Dermis microvascular lymphatic vessel endothelial cell (primary cell): ENCODE measurements at places on chromosomes 13 and 19. TPM values are rescaled to one million over a fixed set of nuclear protein-coding genes. Genes with fewer than 3 reads are reported as not detected.

The IGFL1 gene
- not detected in 2 replicates for total RNA-seq

The ACP5 gene
- 0.26 and 0.38 TPM in 2 replicates for total RNA-seq

GRCh38 chr13:33180122-33180804 is 105.3 kb downstream of the STARD13 start:
- no peak for DNase-seq

DNA sequence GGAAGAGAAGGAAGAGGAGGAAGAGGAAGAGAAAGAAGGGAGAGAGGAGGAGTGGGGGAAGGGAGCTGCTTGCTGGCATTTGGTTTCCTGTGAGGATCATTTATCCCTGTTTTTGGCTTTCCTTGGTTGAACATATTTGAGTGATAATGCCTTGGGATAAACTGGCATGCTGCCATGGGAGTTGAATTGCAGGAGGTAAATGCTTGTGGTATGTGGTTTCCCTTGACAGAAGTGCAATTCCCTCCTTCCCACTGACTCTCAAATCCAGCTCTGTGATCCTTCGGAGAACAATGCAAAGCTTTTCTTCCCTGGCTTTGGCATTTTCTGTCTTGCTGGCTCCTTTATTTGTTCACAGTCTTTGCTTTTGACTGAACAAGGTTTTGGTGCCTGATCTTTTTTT is 27.2 kb upstream of the CBY2 start:
- DNase-seq, result no peak

DNA sequence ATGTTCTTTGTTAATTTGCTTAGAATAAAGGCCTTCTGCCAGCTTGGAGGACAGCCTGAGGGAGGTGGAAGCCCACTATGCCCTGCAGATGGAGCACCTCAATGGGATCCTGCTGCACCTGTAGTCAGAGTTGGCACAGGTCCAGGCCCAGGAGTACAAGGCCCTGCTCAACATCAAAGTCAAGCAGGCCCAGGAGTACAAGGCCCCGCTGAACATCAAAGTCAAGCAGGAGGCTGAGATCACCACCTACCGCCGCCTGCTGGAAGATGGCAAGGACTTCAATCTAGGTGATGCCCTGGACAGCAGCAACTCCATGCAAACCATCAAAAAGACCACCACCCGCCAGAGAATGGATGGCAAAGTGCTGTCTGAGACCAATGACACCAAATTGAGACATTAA is 41.7 kb downstream of the ZNF85 start:
- DNase-seq, result no peak

DNA sequence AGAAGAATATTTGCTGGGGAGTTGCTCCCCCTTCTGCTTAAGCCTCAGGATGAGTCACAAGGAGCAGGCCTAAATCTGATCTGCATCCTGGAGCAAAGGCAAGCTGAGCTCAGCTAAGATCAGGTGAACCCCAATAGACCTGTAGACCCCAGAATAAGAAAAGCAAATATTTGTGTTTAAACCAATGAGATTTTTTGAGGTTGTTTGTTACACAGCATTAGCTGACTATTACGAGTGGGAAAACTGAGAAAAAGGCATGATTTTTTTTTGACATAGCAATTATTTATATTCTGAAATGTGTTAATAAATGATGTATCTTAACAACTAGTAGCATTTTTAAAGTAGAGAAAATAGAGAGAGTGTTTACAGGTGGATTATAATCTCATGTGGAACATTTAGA is 45.1 kb downstream of the ADGRE3 start:
- DNase-seq, result no peak

DNA sequence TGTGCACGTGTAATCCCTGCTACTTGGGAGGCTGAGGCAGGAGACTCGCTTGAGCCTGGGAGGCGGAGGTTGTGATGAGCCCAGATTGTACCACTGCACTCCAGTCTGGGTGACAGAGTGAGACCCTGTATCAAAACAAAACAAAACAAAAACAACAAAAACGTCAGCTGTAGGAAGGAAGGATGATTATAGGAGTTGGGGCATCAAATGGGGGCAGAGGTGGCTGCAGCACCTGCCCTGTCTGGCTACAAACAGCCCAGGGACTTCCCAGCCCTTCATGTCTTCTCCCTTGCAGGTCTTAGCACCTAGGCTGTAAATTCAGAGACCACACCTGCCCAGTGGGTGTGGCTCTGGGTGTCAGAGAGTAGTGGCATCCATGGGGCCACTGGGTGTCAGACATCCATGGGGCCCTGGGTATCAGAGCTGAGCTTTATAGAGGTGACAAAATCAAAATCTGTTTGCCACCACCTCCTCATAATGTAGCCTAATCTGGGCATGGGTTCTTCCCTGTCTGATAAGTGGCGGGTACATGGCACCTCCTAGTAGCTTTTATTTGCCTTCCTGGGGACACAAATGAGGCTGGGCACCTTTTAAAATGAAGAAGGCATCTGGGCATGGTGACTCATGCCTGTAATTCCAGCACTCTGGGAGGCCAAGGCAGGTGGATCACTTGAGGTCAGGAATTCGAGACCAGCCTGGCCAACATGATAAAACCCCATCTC is 4.7 kb upstream of the B3GNT3 start:
- no peak for DNase-seq

The ZNF835 gene
- 0.13 and 0.51 TPM in 2 replicates for total RNA-seq

The ZFR2 gene
- 0.13 TPM in 1 of 2 replicates, not detected in the other for total RNA-seq

GRCh38 chr13:44050450-44051063 is 170.9 kb downstream of the LACC1 start:
- peak; percentile 55 for DNase-seq

The ZNF418 gene
- 1.4 and 2.3 TPM in 2 replicates for total RNA-seq

The KANK3 gene
- 52.8 and 129 TPM in 2 replicates for total RNA-seq

DNA sequence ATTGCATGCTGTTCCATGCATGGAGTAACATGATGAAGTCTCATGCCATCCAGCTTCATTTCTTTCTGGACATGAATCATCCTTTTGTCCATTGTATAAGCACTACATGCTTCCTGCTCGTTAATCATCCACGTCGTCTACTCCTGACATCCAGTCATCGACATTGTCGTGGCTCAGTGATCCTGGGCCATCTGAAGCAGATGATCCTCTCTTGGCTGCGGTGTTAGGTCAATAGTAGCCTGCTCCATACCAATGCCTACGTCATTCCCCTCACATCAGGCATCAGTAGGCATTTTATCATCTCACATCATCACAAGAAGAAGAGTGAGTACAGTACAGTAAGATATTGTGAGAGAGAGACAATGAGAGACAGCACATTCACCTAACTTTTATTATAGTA is 7.9 kb upstream of the MYO16 start:
- DNase-seq, result no peak

The IL17D gene
- total RNA-seq, result 1.3 and 3.4 TPM in 2 replicates

The FGF21 gene
- total RNA-seq, result not detected in 2 replicates

- DNase-seq, result no peak
These were observed 987.6 kb downstream of the EFNB2 start for GRCh38 chr13:105547851-105548250.

The FAM216B gene
- total RNA-seq, result not detected in 2 replicates

DNA sequence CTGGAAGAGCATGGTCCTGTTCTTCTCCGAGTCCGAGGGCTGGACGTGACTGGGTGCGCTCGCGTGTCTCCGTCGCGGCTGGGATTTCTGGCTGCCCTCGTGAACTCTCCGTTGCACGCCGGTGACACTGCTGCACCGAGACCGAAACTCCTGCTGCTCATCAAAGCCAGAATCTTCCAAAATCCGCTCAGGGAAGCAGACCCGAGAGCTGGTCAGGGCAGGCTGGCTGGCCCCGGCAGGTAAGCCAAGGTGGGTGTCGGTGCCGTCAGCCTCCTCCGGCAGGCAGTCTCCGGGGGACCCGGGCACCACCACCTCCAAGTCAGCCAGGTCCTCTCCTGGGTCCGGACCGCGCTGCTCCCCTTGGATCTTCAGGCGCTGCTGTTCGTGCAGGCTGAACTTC is 119.9 kb downstream of the TBC1D4 start:
- DNase-seq, result no peak

- peak; percentile 43 for DNase-seq
These were observed 516.0 kb downstream of the DCT start for GRCh38 chr13:93963266-93964145.

- no peak for DNase-seq
These were observed 102.1 kb downstream of the VWA8 start for GRCh38 chr13:41858780-41859179.

The SLC10A2 gene
- not detected in 2 replicates for total RNA-seq

GRCh38 chr13:20349564-20350381 is 117.7 kb upstream of the GJB6 start:
- no peak for DNase-seq

GRCh38 chr13:111121506-111121905 is 6.4 kb downstream of the ARHGEF7 start:
- DNase-seq, result no peak

The PSG3 gene
- total RNA-seq, result under 0.01 and 0.13 TPM in 2 replicates

- no peak for DNase-seq
These were observed 3.4 kb downstream of the SIRT6 start for GRCh38 chr19:4178990-4179389.

GRCh38 chr19:410243-410781 is 1.4 kb upstream of the C2CD4C start:
- no peak for DNase-seq

- peak; percentile 33 for DNase-seq
These were observed 4.7 kb downstream of the VRK3 start for GRCh38 chr19:50020481-50020880.

The LYL1 gene
- total RNA-seq, result 25.4 and 43.5 TPM in 2 replicates

The BRCA2 gene
- 2.3 and 5.1 TPM in 2 replicates for total RNA-seq

DNA sequence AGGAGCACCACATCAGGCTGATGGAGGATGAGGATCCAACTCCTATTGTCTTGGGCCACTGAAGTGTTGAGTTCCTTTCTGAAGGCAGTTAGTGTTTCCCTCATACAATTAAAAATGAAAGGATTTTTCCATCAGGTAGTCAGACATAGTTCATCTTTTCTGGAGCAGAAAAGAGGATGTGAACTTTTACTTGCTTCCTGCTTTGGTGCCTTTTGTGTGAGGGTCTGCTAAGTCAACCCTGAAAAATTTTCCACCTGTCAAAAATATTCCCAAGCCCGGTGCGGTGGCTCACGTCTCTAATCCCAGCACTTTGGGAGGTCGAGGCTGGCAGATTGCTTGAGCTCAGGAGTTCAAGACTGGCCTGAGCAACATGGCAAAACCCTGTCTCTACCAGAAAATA is 43.9 kb downstream of the RGCC start:
- no peak for DNase-seq

- DNase-seq, result no peak
These were observed 110.6 kb downstream of the STARD13 start for GRCh38 chr13:33174931-33175330.

The KLK3 gene
- total RNA-seq, result not detected in 2 replicates

DNA sequence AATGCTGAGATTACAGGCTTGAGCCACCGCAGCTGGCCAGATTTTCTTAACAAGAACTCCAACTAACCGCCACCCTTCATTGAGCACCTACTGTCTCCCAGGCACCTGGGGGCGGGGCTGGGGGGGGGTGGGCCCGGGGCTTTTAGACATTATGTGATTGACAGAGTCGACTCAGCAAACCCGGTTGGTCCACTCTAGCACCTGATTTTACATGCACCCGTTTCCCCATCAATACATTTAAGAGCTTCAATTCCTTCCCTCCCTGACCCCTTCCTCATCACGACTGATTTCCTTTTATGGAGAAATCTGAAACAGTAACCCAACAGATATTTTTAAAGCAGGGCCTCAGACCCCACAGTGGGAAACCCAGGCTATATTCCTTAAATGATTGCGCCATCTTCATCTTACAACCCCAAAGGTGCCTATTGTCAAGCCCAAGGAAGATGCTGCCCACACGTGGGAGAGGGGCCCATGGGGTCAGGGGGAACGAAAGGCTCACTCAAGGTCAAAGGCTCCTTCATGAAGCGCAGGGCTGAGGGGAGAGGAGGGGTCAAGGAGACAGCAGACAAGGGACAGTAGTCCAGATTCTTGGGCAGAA is 1.8 kb downstream of the INSR start:
- no peak for DNase-seq

DNA sequence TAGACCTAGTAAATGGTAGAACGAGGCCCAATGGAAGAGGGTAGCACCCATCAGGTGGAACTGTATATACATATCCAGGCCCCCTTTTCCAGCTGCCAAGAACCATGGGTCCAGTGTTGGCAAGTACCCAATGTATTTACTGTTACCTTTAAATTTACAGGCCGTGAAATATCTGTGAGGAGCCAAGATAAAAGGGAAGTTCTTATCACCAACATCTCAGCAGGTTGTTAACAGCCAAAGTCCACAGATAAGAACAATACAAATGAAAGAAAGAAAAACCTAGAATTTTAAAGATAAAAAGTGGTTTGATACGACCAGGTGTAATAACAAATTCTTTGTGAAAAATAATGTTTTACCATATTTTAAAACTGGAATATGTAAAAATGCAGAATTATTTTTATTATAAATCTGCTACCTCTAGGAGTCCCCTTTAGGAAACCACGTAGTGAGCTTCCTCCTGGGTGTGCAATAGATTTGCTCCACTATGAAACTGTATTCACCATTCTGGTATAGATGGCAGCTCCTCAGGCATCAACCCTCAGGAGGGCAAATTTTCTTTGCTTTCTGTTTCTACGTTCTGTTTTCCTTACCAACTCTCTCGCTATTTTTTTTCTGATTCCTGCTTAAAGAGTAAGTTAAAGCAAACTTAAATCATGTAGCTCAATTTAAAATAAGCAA is 292.2 kb upstream of the SLC10A2 start:
- no peak for DNase-seq

DNA sequence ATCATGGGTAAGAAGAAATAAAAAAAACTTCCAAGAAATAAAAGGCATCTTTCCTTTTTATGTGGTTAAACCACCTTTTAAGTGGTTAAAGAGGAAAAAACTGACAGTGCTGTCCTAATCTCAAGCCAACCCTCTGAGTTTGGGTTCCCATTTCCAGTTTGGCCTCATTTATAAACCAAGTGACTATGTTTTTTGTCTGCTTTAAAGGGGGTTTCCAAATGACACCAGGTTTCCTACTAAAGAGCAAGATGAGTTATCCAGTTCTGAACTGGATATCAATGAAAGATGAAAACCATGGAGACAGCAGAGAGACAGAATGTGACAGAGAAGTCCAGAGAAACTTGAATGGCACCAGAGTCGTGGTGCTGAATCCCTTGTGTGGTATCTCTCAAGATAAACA is 251.5 kb downstream of the ABCC4 start:
- no peak for DNase-seq

DNA sequence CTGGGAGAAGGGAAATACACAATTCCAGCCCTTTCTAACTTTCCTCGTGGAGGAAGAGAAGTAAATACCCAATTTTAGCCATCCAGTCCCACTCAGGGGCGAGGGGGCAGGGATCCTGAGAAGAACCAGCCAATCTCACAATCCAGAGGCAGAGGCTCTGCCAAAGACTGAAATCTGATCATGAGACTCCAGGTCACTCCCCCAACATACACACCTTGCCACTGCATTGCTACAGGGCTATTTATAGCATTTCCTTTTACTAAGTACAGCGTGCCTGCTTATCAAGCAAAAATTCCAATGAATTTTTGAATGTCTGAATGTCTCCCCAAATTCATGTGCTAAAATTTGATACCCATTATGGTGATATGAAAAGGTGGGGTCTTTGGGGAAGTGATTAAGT is 1687.5 kb downstream of the EFNB2 start:
- DNase-seq, result no peak
